GM23338 (cell line): ENCODE measurements at places on chromosomes 5 and 9. TPM values are rescaled to one million over a fixed set of nuclear protein-coding genes. Genes with fewer than 3 reads are reported as not detected.

EGFL7 gene
- 56.1 and 60.8 TPM in 2 replicates for total RNA-seq

ADGRD2 gene
- 0.45 TPM in 1 of 2 replicates, not detected in the other for total RNA-seq

GRM6 gene
- not detected in 2 replicates for total RNA-seq

FBN2 gene
- total RNA-seq: 13.6 and 18.4 TPM in 2 replicates

GRCh38 chr5:175434800-175435199 lies 9.2 kb downstream of the DRD1 start:
- peaks cover 61% of the 10 kb centered on the region for H3K4me1 ChIP-seq
- peak overlapping the region; percentile 20; the same call in 1 of the 2 replicates for H3K27ac ChIP-seq
- DNase-seq: peak; percentile 41
- no peaks in the 10 kb centered on the region for H3K36me3 ChIP-seq

GRCh38 chr9:15707000-15707399 lies 154.2 kb downstream of the CCDC171 start:
- H3K4me1 ChIP-seq: no peaks in the 10 kb centered on the region
- H3K27ac ChIP-seq: no peak overlapping the region
- no peaks in the 10 kb centered on the region for H3K36me3 ChIP-seq
- H3K27me3 ChIP-seq: no peaks in the 10 kb centered on the region
- H3K4me3 ChIP-seq: no peak overlapping the region

GRCh38 chr5:33933723-33934169 lies 2.4 kb upstream of the RXFP3 start:
- peaks cover 33% of the 10 kb centered on the region for H3K4me1 ChIP-seq
- peaks cover 15% of the 10 kb centered on the region for H3K27me3 ChIP-seq
- DNase-seq: no peak
- H3K36me3 ChIP-seq: no peaks in the 10 kb centered on the region
- H3K27ac ChIP-seq: no peak overlapping the region

- no peaks in the 10 kb centered on the region for H3K27me3 ChIP-seq
- H3K4me3 ChIP-seq: no peak overlapping the region
- H3K4me1 ChIP-seq: no peaks in the 10 kb centered on the region
- no peak overlapping the region for H3K27ac ChIP-seq
Measured at GRCh38 chr9:105376893-105377292, 70.9 kb upstream of the FSD1L start.

DNA sequence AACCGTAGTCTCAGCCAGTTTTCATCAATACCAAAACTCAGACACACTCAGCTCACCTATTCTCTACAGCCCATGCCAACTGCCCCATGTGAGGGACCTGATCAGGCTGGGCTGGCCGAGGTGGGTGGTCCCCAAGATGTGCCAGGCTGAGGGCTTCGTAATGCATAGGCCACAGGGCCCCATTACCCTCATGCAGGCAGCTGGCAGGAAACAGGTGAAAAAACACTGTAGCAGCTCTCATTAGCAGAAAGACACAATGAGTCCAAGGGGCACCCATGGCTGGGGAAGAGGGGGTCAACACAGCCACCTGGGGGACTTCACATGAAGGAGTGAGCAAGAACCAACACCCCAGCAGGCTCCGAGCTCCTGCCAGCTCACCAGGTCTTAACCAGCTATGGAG lies 8.2 kb downstream of the IPPK start:
- no peaks in the 10 kb centered on the region for H3K36me3 ChIP-seq
- H3K27me3 ChIP-seq: no peaks in the 10 kb centered on the region
- DNase-seq: no peak
- no peak overlapping the region for H3K27ac ChIP-seq
